Stimulated activated CD8-positive, alpha-beta memory T cell treated with anti-CD3 and anti-CD28 coated beads, Interleukin-15, amount 100 ng/mL, for 4 hours (primary cell): ENCODE measurements at places on chromosomes 6 and 20.

DNA sequence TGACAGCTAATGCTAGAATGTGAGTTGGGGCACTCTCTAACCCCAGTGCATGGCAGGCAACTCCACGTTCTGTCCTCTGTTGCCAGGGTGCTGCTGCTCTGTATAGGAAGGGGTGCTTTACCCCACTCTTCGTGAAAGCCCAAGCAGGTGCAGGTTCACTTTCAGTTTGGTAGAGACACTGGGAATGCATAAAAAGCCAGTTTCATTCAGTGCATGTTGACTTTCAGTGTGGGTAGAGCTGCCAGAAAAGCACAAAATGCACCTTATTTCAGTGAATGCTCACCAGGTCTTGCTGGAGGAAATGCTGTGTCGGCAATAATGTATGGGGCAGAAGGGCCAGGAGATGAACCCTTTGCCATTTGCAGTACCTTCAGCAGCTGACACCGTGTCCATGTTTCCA, 62.1 kb upstream of the ADGRB3 start:
- no peak for DNase-seq

DNA sequence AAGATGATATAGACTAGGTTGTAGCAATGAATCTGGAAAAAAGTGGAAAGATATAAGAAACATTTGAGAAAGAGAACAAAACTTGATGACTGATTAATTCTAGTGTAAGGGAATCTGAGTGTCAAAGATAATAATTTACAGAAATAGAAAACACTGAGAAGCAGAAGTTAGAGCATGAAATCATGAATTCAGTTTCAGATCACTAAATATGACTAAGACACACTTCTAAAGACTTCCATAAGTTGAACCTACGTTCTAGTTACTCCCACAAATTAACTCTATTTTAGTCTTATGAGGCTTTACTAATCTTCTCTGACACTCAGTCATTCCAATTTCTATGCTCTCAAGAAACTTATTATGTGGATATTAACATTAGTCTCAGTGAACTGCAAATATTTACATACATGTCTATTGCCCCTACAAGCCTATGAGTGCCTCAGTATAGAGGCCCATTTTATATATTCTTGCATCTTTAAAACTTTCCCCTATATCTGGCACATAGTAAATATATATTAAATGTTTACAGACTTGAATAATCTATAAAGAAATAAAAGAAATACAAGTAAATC, 30.4 kb downstream of the IBTK start:
- no peak for DNase-seq

DNA sequence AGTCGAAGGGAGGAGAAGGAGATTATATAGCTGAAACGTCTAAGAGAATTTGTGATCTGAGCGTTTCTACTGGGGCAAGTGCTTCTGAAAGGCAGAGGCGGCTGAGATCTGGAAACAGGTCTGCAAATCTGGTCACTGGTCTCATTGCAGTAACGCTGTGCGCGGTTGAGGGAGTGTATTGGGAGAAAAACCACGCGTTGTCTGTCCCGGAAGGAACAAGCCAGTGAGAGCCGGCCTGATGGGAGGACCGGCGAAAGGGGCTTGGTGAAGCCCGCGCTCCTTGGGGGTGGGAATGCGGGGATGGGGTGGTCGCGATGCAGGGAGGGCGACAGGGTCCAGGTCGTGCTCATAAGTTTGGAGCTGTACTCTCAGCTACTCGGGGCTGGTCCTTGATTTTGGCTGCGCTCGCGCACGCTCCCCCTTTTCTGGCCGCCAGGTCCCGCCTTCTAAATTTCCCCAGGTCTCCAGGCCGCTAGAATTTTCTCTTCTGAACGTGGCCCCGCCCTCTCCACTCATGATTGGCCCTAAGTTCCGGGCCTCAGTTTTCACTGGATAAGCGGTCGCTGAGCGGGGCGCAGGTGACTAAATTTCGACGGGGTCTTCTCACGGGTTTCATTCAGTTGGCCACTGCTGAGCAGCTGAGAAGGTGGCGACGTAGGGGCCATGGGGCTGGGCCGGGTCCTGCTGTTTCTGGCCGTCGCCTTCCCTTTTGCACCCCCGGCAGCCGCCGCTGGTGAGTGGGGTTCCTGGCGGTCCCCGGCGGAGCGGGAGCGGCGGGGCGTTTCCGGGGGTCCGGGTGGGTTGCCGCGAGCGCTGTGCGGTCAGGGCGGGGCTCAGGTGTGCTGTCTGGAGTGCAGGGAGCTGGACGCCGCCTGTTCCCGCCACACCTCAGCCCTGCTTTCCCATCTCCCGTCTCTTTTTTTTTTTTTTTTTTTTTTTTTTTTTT, at the start of gene MICB:
MICB (plus strand) TSS at position 615 of the 946 bp plus-strand sequence; CDS start at position 664, 49 bp downstream.
- peak; percentile 80 for DNase-seq

DNA sequence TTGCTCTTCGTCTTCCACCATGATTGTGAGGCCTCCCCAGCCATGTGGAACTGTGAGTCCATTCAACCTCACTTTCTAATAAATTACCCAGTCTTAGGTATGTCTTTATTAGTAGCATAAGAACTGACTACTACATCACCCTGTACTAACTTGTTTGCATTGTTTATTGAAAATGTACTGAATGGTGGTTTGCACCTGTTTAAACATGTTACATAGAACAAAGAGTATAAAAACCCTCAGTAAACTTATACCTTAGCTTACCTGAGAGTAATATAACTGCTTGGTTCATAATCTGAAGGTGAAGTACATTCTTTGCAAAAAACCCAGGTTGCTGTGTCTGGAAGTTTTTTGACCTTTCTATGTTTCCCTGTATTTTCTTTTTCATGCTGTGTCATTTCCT, 777.8 kb downstream of the TBC1D32 start:
- DNase-seq = no peak

GRCh38 chr20:22070610-22071058, 365.2 kb downstream of the PAX1 start:
- DNase-seq = no peak

DNA sequence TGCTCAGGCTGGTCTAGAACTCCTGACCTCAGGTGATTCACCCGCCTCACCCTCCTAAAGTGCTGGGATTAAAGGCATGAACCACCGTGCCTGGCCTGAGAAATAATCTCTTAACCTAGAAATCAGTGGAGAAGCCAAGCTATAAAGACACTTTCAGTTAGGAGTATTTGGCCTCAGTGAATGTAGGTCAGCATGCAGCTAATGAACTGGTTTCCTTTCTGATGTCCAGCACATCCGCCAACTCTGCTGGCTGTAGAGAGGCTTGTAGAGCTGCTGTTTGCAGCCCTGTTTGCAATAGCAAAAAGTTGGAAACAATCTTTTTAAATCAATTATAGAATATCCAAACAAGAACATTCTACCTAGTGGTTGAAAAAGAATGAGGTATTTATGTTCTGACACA, 42.4 kb upstream of the ELOVL5 start:
- no peak for DNase-seq

- no peak for DNase-seq
Measured at GRCh38 chr6:158665332-158665731, 15.5 kb downstream of the SYTL3 start.

- DNase-seq = no peak
Measured at GRCh38 chr6:75802366-75802765, 53.3 kb downstream of the MYO6 start.

- no peak for DNase-seq
Measured at GRCh38 chr6:160077526-160077925, 44.1 kb upstream of the SLC22A1 start.

DNA sequence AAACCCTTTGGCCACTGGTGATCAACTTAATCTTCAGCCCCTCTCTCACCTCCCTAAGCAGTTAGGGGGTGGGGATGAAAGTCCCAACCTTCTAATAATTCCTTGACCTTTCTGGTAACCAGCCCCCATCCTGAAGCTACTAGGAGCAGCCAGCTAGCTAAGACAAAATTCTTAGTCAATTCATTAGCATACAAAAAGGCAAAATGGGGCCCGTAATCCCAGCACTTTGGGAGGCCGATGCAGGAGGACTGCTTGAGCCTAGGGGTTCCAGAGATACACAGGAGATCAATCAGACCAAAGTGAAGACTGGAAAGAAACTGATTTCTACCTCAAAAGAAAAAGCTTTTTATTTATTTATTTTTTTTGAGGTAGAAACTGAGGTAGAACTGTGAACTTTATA, 1.8 kb downstream of the ASCC3 start:
- no peak for DNase-seq

- DNase-seq = no peak
Measured at GRCh38 chr6:115976321-115976870, 84.3 kb downstream of the FRK start.

DNA sequence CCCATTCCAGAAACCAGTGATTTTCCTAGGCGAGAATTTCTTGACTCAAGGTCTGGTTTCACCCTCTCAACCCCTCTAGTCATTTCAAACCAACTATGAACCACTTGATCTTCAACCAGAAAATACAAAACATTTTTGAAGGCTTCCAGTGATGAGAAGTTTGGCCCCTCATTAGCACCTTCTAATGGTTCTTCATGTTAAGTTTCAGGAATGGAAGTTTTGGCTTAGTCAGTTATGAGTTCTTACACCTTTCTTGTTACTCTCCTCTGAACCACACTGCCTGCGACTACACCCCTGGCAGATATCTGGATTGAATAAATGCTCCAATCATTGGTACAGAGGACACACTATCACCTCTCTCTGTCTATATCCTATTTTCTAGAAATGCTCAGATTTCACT, 67.2 kb downstream of the GJA10 start:
- DNase-seq = no peak

- no peak for DNase-seq
Measured at GRCh38 chr20:11929947-11930346, 12.3 kb downstream of the BTBD3 start.

DNA sequence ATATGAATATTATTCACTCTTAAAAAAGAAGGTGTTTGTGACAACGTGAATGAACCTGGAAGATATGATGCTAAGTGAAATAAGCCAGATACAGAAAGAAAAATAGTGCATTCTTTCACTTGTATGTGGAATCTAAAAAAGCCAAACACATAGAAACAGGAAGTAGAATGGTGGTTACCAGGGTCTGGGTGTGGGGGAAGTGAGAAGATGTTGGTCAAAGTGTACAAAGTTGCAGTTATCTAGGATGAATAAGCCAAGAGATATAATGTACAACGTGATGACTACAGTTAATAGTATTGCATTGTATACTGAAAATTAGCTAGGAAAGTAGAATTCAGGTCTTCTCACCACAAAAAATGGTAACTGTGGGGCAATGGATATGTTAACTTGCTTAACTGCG, 151.1 kb upstream of the HCRTR2 start:
- DNase-seq = no peak

DNA sequence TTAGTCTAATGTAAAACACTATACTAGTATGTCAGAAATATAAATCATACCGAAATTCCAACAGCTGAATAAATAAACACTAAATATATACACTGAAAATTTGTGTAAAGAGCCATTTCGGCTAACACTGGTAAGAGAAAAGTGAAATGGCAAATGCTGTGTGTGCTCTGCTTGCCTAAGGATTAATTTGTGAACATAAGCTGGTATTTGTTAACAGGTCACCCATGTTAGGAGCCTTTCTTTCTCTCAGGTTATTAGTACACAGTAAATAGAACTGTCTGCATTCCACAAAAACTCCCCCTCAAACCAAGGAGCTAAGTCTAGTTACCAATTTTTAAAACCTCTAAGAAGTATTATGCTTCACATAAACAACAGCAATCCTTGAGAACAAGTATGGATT, 27.0 kb downstream of the ELOVL5 start:
- DNase-seq = no peak

DNA sequence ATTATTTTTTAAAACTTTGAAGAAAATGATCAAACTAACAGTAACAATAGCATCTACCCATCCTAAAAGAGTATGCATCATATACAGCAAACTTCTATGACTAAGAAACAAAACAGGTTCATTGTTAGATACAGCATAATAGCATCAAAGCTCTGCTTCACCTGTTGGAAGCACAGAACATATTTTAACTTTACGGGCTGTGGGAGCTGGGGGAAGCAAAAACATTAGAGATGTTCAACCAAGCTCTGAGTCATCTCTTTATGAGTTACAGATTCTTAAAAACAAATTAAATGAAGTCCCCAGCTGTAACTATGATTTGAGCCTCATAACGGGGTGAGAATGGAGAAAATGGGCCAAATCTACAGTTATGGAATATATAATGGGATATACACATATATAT, 63.4 kb downstream of the SYNE1 start:
- DNase-seq = no peak

GRCh38 chr6:9464583-9464982, 950.3 kb downstream of the TFAP2A start:
- no peak for DNase-seq

DNA sequence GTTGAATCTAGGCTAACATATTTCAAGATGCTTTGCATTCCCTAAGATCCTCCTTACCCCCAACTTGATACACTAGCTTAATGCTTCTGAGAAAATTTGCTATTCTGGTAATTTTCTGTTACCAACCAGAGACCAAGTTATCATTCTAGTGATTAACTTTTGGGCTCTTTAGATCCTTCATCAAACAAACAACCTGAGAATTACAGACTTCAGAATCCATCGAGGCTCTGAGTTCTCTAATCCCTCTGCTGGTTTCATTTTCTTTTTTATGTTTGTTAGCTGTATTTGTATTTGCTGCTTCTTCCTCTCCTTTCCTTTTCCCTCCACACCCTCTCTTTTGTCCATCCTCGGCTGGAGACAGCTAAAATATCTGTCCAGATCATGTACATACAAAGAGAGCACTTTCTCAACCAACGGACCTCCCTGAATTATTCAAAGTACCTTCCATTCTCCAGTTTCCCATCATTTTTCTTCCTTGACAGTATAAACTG, 98.7 kb upstream of the RIPOR2 start:
- DNase-seq = no peak

DNA sequence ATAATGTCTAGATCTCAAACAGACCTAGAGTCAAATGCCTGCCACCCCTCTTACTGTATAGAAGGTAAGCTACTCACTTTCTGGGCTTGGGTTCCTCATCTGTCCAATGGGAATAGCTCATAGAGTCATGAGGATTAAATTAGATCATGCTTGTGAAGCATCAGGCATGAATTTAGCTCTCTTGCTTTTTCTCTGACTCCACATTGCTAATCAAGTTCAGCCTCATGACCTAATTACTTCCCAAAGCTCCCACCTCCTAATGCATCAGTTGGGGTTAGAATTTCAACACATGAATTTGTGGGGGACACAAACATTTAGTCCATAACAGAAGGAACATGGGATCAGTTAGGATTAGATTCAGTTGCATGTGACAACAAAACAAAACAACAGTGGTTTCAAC, 4.6 kb upstream of the DDX27 start:
- no peak for DNase-seq

- no peak for DNase-seq
Measured at GRCh38 chr6:155628306-155628705, 172.7 kb upstream of the NOX3 start.

- DNase-seq = no peak
Measured at GRCh38 chr6:140174524-140174923, 800.1 kb upstream of the CITED2 start.

DNA sequence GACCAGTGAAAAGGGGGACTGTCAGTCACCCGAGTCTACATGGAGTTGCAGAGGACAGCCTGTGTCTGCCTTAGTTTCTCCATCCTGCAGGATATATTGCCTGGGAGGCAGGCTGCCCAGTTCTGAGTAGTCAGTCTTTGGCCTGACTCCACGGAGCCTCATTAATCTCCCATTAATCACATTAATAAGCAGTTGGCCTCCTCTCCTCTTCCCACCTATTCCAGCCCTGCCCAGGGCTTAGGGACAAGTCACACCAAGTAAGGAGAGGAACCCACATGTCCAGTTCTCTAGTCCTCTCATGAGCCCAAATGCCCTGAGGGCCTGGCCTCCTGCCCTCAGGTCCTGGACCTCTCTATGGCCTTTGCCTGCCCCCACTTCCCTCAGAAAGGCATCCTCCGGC, 1.3 kb upstream of the MUCL3 start:
- no peak for DNase-seq
